ENCODE measurements at places on chromosomes 11 and 22.
A peak's percentile ranks its signal among the peaks of the same experiment; 100 is the strongest.

- DNase-seq: no peak
These were observed 182.1 kb upstream of the SORL1-AS1 start for GRCh38 chr11:121634889-121635288.

GRCh38 chr22:30232716-30233218 is 13.8 kb downstream of the LIF start:
- DNase-seq: no peak

DNA sequence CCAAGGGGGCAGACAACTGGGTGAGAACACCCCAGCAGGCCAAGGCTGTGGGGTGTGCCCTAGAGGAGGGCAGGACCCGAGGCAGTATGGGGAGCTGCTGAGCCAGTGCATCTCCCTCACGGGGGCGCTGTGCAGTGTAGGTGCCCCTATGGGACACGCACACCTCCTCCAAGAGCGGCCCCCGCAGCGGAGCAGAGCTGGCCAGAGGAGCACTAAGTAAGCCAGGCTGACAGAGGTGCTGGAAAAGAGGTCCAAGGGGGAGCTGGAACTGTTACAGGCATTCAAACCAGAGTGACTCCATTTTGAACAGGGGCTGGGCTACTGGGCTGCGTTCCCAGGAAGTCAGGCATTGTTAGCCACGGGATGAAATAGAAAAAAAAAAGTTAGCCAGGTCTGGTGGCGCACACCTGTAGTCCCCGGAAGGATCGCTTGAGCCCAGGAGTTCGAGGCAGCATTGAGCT is 41.8 kb downstream of the TST start:
- DNase-seq: peak; percentile 63

DNA sequence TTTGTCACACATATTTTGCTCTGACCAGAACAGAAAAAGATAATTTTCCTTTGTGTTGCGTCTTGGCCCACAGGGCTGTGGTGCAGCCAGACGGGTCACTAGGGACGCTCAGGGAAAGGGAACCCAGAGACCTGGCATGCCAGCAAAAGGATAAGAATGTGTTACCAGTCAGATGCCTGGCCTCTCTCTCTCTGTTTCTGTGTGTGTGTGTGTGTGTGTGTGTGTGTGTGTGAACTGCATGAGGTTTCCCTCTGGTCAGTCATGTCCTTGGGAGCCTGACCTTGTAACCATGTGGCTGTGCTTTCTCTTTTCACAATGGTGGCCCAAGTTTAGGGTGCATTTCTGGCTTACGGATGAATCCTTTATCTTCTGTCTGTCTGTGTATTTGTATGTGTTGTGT is 25.4 kb downstream of the CCKBR start:
- no peak for DNase-seq

GRCh38 chr11:66035653-66036333 is 9.5 kb upstream of the CATSPER1 start:
- DNase-seq: no peak
